ENCODE measurements at places on chromosomes 13 and 19.

- DNase-seq = no peak
These were observed 26.2 kb downstream of the CELF5 start for GRCh38 chr19:3250675-3251074.

DNA sequence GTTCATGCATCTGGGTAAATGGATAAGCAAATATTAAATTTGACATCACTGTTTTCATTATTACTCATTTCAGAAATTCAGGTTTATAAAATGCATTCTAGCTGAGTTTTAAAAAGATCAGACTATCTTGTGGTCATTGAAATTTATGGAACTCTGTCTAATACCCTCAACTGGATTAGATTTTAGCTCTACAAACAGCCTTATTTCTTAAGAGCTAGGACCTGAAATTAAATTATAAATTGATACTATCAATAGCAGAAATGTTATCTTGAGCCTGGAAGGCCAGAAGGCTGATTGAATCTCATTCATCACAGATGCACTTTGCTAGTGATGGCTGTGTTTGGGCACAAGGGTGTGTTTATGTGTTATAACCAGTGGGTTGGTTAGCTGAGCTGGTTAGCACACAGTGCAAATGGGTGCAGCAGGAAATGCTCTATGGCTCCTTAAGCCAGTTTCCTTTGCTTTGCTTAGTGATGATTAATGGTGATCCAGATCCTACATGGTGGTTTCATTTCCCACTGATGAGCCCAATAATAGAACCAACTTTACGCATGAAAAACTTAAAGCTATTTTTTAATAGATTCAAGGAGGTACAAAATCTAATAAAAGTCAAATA is 310.8 kb upstream of the KLF12 start:
- DNase-seq = peak; percentile 15

DNA sequence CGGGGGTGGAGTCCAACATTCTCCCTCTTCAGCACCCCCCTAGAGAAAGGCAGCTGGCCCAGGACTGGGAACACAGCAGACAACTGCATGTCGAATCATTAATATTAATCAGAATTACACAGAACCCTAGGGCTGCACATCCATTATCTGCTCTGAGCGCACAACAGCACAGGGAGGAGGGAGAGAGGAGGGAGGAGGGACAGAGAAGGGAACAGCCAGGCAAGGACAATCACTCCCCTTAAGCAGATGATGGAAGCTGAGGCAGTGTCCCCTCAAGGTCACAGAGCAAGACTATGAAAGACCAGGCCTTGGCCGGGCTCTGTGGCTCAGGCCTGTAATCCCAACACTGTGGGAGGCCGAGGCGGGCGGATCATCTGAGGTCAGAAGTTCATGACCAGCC is 25.7 kb downstream of the TLE6 start:
- DNase-seq = no peak

GRCh38 chr13:71312923-71313322 is 554.1 kb downstream of the DACH1 start:
- DNase-seq = no peak

- DNase-seq = no peak
These were observed 39.7 kb upstream of the IGSF23 start for GRCh38 chr19:44573627-44574026.

DNA sequence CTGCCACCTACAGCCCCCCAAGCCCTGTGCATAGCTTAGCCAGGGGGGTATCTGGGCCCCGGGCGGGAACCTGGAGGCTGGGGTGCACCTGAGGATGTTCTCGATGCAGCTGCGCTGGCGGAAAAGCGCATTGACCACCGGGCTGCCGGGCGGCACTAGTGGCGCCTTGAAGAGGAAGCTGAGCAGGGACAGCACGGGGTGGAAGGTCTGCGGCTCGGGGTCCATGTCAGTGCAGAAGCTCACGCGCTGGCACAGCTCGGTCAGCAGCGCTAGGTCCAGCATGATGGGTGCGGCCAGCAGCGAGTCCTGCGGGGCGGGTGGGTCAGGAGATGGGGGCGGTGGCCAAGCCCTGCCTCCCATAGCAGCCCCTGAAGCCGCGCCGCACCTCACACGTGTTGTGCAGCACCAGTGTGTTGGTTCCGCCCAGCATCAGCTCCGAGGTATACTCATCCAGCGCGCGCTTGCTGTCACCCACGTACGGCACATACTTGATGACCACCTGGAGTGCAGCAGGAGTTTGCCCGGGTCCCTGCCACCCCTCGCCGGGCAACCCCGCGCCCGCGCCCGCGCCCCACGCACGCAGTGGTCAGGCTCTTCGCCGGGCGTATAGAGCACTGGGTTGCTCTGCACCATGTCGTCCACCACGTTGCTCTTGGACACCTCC is 2.6 kb downstream of the ISYNA1 start:
- DNase-seq = no peak

DNA sequence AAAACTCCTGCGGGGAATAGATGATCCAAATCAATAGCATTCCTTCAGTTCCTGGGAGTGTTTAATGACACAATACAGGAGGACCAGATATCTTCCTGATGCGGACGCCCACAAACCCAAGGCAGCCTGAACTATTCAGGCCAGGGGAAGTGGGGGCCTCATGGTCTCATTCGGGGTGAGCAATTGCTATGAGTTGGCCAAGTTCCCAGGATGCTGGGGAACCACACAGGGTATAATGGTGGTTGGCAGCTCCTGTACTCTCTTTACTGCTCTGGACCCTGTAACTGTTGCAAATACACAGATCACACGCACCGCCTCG is 401.2 kb downstream of the IRS2 start:
- peak; percentile 78 for DNase-seq

- DNase-seq = no peak
These were observed 4.4 kb downstream of the TRIR start for GRCh38 chr19:12730064-12730463.

DNA sequence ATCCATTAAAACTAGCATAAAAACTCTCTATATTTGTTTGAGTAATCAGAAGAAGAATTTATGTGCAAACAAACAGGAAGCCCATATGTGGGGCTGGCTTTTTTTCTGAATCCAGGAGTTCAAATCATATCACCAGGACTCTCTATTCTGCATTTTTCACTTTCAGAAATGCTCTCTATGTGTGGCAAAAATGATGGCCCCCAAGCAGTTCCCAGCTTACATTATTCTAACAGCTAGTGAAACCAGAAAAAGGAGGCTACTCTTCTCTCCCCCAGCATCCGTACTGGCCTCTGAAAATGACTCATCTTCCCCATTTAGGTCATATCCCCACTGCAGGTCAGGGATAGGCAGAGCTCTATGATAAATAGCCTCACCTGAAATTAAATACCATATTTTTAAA is 20.4 kb downstream of the RBM26 start:
- no peak for DNase-seq

DNA sequence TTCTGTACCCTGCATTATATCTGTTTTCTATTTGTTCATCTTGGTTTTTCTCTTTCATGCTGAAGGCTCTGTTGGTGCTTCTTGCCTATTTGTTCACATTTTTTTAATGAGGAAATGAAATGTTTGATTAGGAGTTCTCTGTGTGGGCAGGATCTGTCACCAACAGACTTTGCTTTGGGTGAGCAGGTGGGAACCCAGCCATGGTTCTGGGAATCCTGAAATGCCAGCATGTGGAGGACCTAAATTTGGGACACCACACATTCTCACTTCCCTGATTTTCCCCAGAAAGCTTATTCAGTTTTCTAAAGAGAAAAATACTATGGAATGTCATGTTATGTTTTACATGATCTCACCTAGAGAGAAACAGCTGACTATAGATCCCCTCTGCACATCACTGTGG is 34.0 kb downstream of the TPT1 start:
- no peak for DNase-seq

DNA sequence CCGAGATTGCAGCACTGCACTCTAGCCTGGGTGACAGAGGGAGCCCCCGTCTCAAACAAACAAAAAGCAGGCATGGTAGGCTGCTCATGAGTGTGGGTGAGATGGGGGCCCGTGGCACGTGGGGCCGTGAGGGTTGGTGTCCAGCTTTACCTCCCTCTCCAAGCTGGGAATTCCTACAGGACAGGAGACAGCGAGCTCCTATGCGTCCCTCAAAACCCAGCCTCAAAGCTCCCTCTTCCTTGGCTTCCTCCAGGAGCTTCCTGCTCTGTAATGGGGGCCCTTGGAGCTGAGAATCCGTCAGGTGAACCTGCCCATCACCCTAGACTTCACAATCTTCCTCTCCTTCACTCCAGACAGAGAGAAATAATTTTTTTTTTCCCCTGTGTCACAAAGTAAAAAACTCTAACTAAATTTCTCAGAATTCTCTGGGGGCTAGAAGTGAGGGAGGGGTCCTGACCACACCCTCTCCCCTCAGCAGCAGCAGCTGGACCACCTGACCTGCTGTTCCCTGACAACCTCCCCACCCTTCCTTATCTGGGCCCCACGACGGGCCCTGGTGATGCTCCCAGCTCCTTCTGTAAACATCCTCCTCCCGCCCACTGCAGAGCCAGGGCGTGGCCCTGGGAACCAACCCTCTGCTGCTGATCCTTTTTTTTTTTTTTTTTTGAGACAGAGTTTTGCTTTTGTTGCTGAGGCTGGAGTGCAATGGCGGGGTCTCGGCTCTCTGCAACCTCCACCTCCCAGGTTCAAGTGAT is 22.1 kb upstream of the WDR18 start:
- DNase-seq = no peak

DNA sequence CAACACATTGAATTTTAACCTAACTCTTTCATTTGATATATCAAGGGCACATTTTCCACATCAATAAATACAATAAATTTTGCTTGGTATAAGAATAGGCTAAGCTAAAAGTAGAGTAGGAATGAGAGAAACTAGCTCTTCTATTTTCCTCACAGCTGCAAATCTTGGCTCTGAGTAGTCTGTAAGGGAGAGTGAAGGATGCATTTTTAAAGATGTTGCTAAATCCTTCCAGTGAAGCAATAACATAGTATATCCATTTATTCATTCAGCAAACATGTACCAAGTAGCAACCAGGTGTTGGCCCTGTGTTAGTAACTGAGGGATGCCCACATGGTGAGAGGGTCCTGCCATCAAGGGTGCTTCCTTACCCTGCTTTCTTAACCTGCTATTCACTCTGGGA is 799.9 kb downstream of the PCDH9 start:
- DNase-seq = no peak

GRCh38 chr19:40605216-40605971 is 4.2 kb downstream of the LTBP4 start:
- DNase-seq = peak; percentile 63

GRCh38 chr13:114132419-114133121 is at the start of gene RASA3:
RASA3 (minus strand) TSS chr13:114132623; CDS start chr13:114132489, 134 bp downstream.
- DNase-seq = peak; percentile 78

- DNase-seq = peak; percentile 97
These were observed 33.6 kb downstream of the ZNF383 start for GRCh38 chr19:37251308-37252229.

GRCh38 chr13:113768018-113768905 is 9.2 kb downstream of the TMEM255B start:
- DNase-seq = no peak

DNA sequence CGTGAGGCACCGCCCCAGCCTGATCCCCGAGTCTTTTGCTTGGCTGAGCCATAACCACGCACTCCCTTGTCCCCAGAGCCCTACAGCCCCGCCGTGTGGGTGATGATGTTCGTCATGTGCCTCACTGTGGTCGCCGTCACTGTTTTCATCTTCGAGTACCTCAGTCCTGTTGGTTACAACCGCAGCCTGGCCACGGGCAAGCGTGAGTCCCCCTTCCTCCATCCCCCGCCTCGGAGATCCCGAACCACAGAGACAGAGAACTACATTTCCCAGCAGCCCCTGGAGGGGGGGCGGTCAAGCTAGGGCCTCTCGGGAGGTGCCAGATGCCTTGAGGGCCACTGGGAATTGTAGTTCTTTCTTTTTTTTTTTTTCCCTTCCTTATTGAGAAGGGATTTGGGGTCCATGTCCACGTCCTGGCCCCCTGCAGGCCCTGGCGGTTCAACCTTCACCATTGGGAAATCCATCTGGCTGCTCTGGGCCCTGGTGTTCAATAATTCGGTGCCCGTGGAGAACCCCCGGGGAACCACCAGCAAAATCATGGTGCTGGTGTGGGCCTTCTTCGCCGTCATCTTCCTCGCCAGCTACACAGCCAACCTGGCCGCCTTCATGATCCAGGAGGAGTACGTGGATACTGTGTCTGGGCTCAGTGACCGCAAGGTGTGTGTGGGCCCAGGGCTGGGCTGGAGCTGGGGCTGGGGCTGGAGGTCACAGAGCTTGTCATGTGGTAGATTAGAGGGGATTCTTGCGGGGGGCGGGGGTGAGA is 25.9 kb downstream of the GRIN2D start:
- peak; percentile 55 for DNase-seq

GRCh38 chr19:6596621-6597020 is 5.7 kb upstream of the CD70 start:
- DNase-seq = no peak

- peak; percentile 79 for DNase-seq
These were observed at the start of gene SLITRK6 for GRCh38 chr13:85799097-85799582. SLITRK6 (minus strand) TSS chr13:85799419; CDS start chr13:85796508, 2,911 bp downstream.

DNA sequence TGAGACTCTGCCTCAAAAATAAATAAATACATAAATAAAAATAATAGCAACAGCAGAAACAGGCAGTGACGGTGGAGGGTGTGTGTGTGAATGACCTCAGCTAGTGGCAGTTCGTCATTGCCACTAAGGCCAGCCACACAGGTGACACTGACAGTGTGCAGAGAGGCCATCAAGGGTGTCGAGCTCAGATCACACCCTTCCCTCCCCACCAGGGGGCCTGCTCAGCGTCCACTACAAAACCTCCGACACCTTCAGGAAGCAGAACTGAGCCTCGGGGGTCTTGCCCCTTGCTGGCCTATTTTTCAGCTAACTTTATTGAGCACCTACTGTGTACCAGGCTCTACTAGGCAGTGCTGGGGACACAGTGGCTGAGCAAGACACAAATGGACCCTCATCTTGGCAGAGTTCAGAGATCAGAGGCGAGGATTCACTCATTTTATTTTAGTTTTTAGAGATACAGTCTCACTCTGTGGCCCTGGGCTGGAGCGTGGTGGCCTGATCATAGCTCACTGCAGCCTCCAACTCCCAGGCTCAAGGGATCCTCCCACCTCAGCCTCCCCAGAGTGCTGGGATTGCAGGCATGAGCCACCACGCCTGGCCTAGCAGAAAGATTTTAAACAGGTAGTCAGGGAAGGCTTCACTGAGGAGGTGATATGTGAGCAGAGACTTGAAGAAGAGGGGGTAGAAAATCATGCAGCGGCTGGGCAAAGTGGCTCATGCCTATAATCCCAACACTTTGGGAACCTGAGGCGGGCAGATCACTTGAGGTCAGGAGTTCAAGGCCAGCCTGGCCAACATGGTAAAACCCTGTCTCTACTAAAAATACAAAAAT is 30.3 kb upstream of the SEMA6B start:
- DNase-seq = no peak

GRCh38 chr13:49828453-49828852 is 36.0 kb upstream of the KPNA3 start:
- DNase-seq = no peak

Measured in astrocyte of the spinal cord (primary cell).